ENCODE measurements at places on chromosomes 12 and 14.

DNA sequence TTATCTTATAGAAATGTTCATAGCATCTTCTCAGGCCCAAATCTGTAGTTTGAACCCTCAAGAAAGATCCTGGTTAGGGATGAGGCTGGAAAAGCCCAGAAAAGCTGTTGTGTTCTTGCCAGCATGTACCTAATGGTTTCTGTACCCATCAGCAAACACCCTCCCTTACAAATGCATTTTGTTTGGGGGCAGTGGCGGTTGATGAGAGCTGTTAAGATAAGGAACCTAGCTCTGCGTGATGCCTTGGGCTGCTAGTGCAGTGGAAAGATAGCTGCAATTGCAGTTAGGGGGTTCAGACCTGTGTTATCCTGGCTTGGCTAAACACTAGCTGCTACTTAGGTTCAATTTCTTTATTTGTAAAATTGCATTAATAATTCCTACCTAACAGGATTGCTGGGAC lies 3.6 kb downstream of the TPH2 start:
- DNase-seq, result no peak

- no peak for DNase-seq
Observed at GRCh38 chr12:13099066-13099843, 4.2 kb downstream of the GSG1 start.

GRCh38 chr14:66025779-66026178 lies 460.4 kb upstream of the CCDC196 start:
- no peak for DNase-seq

DNA sequence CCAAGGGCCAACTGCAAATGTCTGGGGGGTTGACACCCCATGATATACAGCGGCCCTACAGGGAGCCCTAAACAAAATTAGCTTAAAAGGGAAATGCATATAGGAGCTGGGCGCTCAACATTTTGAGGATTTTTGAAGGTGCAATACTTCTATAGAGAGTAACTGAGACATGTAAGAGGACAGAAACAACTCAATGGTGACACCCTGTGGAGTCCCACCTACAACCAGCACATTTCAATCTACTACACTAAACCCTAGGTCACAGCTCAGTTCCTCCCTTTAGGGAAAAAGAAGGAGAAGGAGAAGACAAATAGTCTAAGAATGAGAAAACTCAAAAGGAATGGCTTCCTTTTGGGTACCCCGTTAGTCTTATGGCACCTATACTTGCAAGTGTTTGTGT lies 1010.5 kb upstream of the NOVA1 start:
- no peak for DNase-seq

- no peak for DNase-seq
Observed at GRCh38 chr12:54292083-54292930, 8.5 kb downstream of the NFE2 start.

DNA sequence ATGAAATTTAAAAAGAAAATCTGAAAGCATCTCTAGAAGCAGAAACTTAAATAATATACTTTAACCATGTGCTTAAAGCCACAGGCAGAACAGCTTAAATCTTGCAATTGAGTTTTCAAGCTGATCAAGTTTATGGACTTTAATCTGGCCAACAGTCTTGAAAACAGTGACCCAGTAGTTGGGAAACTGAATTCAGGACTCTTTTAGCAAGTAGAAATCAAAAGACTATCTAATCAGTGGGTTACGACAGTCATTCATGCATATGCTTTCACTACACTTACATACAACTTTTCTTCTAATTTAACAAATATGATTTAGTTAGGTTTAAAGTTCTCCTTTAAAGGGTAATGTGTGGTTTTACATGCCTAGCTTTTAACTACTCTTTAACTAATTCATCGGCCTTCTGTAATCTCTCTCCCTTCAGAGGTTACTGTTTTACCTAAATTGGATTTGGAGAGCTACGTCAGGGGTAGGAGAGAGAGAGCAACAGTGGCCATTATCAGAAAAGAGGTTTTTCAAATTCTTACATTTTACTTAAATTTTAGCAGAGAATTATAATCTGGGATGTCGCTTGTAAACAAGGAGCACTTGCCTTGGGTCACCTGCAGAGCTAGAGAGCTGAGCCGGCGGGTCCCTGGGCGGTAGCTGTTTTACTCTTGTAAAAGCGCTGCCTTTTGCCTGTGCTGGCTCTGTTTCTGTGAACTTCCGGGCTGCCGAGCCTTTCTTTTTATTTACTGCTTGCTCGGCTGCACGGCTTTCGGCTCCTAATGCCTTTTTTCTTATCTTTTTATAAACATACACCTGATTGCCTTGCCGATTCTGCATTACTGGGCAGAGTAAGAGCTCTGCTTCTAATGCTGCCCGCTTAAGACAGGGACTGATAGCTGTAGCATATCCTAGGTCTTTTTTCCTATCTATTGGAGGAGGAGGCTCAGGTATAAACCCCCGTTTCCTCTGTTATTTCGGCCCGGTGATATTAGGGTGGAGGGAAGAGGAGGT lies 17.4 kb upstream of the LYZ start:
- DNase-seq, result peak; percentile 24

GRCh38 chr14:91082282-91082681 lies 21.8 kb upstream of the RPS6KA5 start:
- no peak for DNase-seq

- DNase-seq, result no peak
Observed at GRCh38 chr12:115037830-115038229, 353.9 kb upstream of the TBX3 start.
